ENCODE measurements at places on chromosomes 3 and 15. TPM values are rescaled to one million over a fixed set of nuclear protein-coding genes. Genes with fewer than 3 reads are reported as not detected.

Gene CX3CR1
- 0.57 TPM for total RNA-seq

DNA sequence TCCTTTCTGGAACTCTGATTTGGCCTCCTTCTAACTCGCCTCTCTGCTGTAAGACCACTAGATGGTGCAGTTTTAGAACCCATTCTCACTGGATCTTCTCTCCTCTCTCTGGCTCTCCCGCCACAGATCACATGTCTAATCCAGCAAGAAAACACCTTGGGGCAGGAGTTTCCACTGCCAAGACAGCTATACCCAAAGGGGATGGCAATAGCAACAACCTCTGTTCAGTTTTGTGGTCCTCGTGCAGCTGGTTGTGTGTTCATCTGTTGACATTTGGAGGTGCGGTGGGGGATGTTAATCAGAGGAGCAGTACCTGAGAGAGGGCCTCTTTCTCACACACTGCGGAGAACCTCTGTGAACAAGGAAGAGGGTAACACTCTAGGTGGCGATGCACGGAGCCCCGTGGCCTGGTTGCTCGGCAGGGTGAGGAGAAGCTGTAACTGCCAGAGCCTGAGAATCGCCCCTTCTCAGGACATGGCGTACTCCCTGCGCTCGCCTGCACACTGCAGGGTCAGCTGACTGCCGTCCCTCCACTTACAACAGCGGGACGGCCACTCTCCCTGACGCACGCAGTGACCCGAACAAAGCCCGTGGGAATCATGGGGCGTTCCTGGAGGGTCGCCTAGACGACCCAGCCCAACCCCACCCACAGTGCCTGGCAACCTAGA lies at the start of gene TEX55:
TSS of gene TEX55 (plus strand) at position 666 of the 668 bp plus-strand sequence. CDS start 25 bp downstream, outside the sequence.
- no peaks in the 10 kb centered on the region for H3K4me1 ChIP-seq
- no peak within 1 kb of the TSS for H3K27ac ChIP-seq
- no peak within 1 kb of the TSS for H3K4me3 ChIP-seq
- peak; percentile 29 for DNase-seq
- no peaks in the 10 kb centered on the region for H3K36me3 ChIP-seq
- H3K27me3 ChIP-seq, result no peaks in the 10 kb centered on the region

- H3K4me1 ChIP-seq, result no peaks in the 10 kb centered on the region
- no peak for DNase-seq
- no peak overlapping the region for H3K4me3 ChIP-seq
- no peak overlapping the region for H3K27ac ChIP-seq
These were observed 36.1 kb downstream of the RAB6B start for GRCh38 chr3:133859381-133860234.

Gene PYGO1
- total RNA-seq, result 2.3 TPM

Gene MUC4
- 150 TPM for total RNA-seq

Gene TM6SF1
- total RNA-seq, result 0.62 TPM

Data from colonic mucosa (tissue), 4 donors.